Central memory CD8-positive, alpha-beta T cell (primary cell): ENCODE measurements at places on chromosomes 3 and 15.
A peak's percentile ranks its signal among the peaks of the same experiment; 100 is the strongest.

DNA sequence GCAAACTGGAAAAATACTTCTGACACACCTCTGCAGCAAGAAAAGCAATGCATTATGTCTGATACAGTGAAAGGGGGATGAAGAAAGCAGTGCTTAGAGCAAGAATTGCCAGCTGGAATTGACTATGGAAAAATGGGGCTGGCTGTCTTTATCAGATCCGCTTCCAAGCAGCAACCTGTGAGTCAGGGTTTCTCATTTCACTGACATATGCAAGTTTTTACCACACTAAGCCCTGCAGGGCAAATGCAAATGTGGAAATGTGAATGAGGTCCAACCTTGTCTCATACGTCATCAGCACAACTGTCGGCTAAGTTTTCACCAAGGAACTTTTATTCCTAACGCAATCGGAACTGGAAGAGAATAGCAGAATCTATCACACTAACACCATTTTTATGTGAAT lies 172.5 kb upstream of the GADL1 start:
- DNase-seq = no peak

DNA sequence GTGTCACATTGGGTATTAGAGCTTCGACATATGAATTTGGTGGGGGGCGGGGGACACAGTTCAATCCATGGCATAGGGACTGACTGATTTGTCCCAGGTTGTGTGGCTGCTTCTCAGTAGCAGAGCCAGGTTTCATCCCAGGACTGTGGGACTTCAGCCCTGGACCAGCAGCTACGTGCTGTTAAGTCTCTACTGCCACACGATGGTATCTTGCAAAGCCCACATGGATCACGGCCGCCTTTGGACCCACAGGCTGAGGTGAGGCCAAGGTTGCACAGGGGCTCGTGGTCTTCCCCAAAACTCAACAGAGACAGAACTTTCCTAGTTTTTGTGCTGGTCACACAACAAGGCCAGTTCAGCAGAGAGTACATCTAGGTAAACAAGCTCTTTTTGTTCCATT lies 97.4 kb downstream of the LRRK1 start:
- no peak for DNase-seq

DNA sequence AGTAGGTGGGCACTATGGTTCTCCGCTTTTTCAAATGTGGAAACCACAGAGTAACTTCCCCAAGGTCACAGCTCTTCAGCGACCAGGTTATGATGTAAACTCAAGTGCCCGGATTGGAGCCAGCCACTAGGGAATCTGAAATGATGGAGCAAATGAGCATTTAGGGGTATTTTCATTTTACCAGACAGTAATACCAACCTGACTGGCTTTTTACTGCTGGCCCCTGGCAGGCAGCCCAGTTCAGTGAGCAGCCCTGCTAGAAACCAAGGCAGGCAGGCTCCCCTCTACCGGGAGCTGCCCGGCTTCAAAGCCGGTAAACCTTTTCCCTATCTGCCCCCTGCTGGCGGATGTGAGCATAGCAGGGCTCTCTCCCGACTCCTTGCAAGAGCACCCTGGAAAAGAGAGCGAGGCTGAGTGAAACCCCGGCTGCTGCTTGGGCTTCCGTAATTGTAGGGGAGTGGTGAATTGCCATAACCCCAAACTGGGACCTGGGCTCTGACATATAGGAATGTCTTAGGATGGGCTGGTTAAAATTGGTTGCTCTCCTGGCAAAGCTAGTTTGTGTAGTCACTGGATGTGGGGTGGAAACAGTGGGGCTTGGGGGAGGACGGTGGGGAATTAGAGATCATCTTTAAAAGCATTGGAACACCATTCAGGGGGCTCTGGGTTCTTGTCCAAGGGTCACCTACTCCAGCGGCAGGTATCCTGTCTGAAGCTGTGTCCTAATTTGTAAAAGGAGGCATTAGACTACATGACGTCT lies 98.0 kb upstream of the TNFAIP8L3 start:
- peak; percentile 27 for DNase-seq

DNA sequence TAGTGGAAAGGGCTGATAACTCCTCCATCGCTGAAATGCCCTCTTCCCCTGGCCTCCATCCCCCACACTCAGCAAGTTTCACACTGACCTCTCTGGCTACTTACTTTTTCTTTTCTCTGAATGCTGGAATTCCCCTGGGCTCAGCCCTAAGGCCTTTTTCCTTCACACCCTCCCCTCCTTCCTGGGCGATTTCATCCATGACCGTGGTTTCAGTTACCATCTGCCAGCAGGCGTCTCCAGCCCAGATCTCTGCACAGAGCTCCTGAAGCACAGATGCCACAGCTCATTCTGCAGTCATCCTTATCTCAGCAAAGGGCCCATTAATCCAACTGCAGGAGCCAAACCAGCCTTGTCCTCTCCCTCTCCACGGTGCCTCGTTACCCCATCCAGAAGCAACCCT lies 114.0 kb downstream of the RFTN1 start:
- DNase-seq = no peak

DNA sequence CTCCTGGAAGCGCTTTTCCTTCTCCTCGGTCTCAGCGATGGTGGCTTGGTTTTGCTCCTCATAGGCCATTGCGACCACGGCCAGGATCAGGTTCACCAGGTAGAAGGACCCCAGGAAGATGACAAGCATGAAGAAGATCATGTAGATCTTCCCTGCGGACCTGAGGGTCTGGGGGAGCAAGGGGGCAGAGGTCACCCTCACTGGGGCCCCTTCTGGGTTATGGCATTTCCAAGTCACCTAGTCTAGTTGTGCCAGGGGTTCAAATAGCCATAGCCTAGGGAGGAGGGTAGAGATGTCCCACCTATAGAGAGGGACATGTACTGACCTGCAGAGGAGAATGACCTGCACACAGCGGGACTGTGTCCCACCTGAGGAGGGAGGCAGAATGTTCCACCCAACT lies 43.5 kb downstream of the SCN5A start:
- no peak for DNase-seq

DNA sequence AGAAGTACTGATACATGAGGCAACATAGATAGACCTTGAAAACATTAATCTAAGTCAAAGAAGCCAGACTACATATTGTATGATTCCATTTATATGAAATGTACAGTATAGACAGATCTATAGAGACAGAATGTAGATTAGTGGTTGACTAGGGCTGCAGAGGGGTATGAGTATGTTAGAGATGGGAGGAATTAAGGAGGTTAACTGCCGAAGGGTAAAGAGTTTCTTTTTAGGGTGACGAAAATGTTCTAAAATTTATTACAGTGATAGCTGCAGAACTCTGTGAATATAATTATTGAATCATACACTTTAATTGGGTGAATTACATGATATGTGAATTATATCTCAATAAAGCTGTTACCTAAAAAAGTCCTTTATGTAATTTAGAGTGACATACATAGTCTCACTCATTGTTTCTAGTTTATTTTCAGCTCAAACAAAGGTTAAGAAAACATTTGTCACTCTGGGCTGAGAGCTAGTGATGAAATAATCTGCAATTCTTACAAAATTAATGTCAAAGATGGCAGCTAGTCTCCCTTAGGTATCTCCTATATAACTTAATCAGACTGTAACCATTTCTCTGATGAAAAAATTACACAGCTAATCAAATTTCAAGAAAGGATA lies 61.4 kb downstream of the DENND4A start:
- no peak for DNase-seq

GRCh38 chr15:75347222-75348033 lies 589 bp downstream of the NEIL1 start:
- no peak for DNase-seq

DNA sequence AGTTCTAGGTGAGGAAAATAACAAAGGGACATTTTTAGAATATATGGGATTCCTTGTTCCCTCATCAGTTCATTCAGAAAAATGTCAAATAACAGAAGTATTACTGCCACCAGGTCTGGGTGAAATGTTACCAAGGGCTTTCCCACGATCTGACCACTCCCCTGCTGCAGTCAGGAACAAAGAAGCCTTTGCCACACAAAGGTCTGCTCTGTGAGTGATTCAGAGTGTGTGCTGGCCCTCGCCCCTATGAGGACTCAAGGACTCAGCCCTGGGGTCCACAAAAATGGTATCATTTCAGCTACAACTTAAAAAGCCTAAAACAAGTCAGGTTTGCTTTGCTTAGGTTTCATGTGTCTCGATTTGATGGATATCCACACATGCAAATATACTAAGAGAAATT lies 5.0 kb downstream of the MKRN3 start:
- DNase-seq = no peak

DNA sequence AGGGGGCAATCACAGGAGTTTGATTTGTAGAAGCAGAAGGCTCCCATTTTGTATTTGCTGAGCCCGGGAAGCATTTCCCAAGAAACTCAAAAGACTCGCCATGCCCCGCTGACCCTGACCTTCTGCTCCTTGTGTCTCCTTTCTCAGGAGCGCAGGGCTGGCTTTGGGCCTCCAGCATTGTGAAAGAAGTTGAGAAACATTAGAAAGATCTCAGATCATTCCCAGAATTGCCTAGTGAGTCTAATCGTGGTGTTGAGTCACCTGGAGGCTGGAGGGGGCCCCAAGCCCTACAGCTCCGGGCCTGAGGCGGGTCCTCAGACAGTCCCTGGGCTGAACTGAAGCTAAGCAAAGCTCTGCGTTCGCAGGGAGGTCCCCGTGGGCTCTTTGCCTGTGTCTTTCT lies 10.9 kb upstream of the PIGZ start:
- DNase-seq = no peak

DNA sequence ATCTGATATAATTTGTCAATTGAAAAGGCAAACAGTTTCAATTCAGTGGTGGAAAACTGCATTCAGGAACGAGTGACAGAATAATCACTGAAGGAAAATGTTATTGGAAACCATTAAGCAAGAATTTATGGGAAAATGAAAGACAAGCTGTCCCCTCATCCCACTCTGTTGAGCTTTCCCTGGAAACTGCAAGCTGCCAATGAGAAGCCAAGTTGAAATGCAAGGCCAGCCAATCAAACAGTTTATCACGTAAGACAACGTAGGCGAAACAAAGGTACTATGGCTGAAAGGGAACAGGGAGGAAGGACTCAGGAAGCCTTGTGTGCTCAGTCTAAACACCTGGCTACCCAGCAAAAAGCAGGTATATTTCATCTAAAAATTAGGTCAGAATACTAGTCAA lies 187.9 kb upstream of the ATP10A start:
- DNase-seq = no peak

GRCh38 chr3:32077260-32078084 lies 28.9 kb upstream of the GPD1L start:
- no peak for DNase-seq

GRCh38 chr3:9401986-9402385 lies 4.6 kb downstream of the SETD5 start:
- DNase-seq = no peak

- DNase-seq = peak; percentile 35
These were observed 7.4 kb upstream of the U2SURP start for GRCh38 chr3:142993958-142994442.

- no peak for DNase-seq
These were observed 269.8 kb downstream of the DIPK2A start for GRCh38 chr3:144241404-144241803.

- DNase-seq = no peak
These were observed 4.7 kb downstream of the NCKIPSD start for GRCh38 chr3:48680811-48681540.

DNA sequence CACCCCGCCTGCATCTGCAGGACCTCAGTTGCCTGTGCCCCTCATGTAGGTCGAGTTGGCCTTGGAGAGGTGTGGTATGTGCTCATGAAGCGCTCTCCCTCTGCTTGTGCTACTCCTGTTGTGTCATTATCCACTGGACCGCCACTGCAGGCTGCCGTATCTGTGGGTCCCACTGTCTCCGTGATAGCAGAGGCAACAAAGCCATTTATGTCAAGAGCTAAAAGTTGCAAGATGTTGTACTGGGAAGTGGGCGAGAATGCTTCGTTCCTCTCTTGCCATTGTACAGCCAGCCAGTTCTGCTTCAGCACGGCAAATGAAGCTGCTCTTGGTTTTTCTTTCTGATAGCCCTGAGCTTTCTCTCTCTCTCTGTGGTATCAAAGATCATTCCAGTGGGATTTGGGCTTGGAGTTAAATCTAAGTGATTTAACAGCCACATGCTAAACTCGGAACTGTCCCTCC lies 89.0 kb downstream of the TMEM212 start:
- DNase-seq = no peak

- DNase-seq = no peak
These were observed 35.2 kb downstream of the AAGAB start for GRCh38 chr15:67219288-67219687.

GRCh38 chr15:48451241-48451640 lies 120.0 kb downstream of the DUT start:
- no peak for DNase-seq

DNA sequence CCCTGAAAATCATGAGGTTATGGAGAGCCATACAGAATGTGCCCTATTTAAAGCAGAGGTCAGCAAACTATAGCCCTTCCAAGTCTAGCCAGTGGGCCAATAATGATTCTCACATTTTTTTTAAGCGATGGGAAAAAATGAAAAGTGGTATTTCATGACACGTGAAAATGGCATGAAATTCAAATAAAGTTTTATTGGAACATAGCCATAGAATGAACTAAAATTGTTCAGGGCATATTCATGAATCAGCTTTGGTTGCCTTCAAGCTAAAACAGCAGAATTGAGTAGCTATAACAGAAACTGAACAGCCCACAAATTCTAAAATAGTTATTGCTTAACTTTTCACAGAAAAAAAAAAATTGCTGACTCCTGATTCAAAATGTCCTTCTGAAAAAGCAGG lies 104.5 kb downstream of the TFG start:
- DNase-seq = no peak

GRCh38 chr3:167657684-167658225 lies 4.0 kb upstream of the WDR49 start:
- no peak for DNase-seq

GRCh38 chr3:129485721-129486663 lies 42.4 kb upstream of the RHO start:
- no peak for DNase-seq

- DNase-seq = no peak
These were observed at the start of gene IL20RB for GRCh38 chr3:136957751-136958288. Gene IL20RB (plus strand): TSS chr3:136957983. CDS start chr3:136958114, 131 bp downstream.

DNA sequence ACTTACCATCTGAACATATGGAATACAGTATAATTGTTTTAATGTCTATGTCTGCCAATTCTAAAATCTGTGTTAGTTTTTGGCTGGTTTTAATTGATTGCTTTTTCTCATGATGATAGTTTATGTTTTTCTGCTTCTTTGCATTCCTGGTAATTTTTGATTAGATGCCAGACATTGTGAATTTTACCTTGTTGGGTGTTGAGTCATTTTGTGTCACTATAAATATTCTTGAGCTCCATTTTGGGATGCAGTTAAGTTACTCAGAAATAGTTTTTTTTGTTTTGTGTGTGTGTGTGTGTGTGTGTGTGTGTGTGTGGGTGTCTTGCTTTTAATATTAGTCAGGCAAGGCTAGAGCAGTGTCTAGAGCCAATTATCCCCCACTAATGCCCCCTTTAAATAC lies 818.8 kb upstream of the NR2F2 start:
- no peak for DNase-seq

GRCh38 chr15:95018888-95019545 lies 787.7 kb downstream of the MCTP2 start:
- no peak for DNase-seq

DNA sequence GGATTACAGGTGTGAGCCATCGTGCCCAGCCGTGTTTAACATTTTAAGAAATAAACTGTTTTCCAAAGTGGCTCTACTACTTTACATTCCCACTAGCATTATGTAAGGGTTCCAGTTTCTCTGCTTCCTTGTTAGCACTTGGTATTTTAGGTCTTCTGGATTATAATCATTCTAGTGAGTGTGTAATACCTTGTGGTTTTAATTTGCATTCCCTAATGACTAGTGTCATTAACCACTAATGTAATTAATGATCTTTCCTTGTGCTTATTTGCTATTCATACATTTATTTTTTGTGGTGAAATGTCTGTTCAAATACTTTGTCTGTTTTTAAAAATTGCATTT lies 30.7 kb downstream of the ARIH2 start:
- no peak for DNase-seq
